Mammary epithelial cell (primary cell): ENCODE measurements at places on chromosomes 2 and 18.

- DNase-seq = no peak
These were observed 68.8 kb downstream of the TSN start for GRCh38 chr2:121824264-121824663.

- DNase-seq = no peak
These were observed 589.4 kb upstream of the SOX11 start for GRCh38 chr2:5102823-5103222.

GRCh38 chr2:68282811-68283418 lies 30.6 kb upstream of the PPP3R1 start:
- DNase-seq = peak; percentile 31

- DNase-seq = no peak
These were observed 41.2 kb upstream of the HS6ST1 start for GRCh38 chr2:128359841-128360240.
